ENCODE measurements at places on chromosomes 12 and 14. TPM values are rescaled to one million over a fixed set of nuclear protein-coding genes. Genes with fewer than 3 reads are reported as not detected.

- H3K4me1 ChIP-seq: no peaks in the 10 kb centered on the region
- no peak overlapping the region for H3K27ac ChIP-seq
- no peak overlapping the region for H3K4me3 ChIP-seq
- DNase-seq: no peak
Measured at GRCh38 chr12:21933656-21934055, 7.6 kb downstream of the ABCC9 start.

DNA sequence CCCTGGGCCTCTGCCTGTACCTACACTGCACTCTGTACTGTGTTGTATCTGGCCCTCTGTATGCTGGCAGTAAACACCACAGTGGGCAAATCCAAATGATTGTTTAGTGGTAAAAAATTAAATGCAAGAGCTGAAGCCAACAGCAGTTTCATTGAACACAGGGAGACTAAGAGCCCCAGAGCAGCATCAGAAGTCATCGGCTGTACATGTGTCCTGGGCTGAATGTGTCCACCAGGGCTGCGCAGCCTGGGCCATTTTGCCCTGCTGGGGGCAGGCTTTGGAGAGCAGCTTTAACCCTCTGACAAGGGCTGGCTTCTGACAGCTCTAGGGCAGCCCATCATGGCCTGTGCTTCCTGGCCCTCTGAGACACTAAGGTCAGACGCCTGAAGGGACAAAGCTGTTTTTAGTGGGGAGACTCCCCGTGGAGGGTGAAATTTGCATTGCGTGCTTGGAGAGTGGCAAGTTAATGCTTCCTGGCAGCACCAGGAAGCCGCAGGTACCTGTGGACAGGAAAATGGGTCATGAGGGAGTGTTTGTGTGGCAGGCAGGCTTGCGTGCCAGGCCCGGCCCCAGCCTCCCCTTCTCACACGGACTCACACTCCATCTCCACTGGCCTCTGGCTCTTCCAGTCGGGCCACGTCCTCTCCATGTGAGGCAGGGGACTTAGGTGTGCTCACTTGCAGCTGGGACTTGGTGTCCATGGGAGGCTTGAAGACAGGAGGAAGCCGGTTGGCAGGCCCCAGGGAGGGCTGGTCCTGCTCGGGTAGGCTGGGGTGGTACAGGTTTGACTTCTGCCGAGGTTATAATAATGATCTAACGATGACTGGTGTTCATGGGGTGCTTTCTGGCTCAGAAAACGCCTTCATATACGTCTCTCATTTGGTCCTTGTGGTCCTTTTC lies 150.1 kb downstream of the TSPAN9 start:
- no peak overlapping the region for H3K27ac ChIP-seq
- peaks cover 9% of the 10 kb centered on the region for H3K4me1 ChIP-seq
- H3K27me3 ChIP-seq: no peaks in the 10 kb centered on the region

GRCh38 chr12:71134405-71134804 lies 23.4 kb downstream of the TSPAN8 start:
- no peak overlapping the region for H3K27ac ChIP-seq
- H3K4me3 ChIP-seq: no peak overlapping the region
- no peaks in the 10 kb centered on the region for H3K36me3 ChIP-seq
- DNase-seq: no peak
- no peaks in the 10 kb centered on the region for H3K27me3 ChIP-seq

- H3K4me3 ChIP-seq: no peak overlapping the region
- H3K4me1 ChIP-seq: peaks cover 37% of the 10 kb centered on the region
- H3K27ac ChIP-seq: peak overlapping the region; percentile 62
- no peaks in the 10 kb centered on the region for H3K36me3 ChIP-seq
- DNase-seq: no peak
Measured at GRCh38 chr12:1054117-1054870, 63.3 kb downstream of the ERC1 start.

GRCh38 chr12:94186278-94187241 lies 38.2 kb downstream of the PLXNC1 start:
- H3K4me1 ChIP-seq: peaks cover 14% of the 10 kb centered on the region
- H3K4me3 ChIP-seq: peak overlapping the region; percentile 41
- DNase-seq: peak; percentile 56
- no peak overlapping the region for H3K27ac ChIP-seq

DNA sequence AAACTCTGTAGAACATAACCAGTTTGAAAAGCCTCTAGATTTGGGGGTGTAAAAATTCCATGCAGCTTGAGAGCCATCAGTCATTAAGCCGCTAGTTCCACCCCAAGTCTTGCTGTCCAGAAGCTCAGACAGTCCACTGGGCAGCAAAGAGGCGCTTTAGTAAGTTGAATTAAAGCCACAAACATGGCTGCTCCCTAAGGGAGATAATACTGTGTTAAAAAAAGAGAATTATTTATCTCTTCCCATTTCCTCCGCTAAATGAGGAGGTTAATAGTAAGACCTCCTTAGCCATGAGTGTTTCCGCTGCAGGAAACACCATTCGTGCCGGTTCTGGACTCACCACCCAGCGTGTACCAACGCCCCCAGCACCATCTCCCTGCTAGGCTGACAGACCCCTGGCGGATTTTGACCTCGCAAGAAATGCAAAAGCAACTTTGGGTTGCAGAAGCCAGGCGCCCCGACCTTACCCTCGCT lies 536 bp downstream of the TM7SF3 start:
- H3K27me3 ChIP-seq: no peaks in the 10 kb centered on the region
- H3K4me3 ChIP-seq: peak overlapping the region; percentile 80
- peaks cover 18% of the 10 kb centered on the region for H3K4me1 ChIP-seq
- H3K36me3 ChIP-seq: no peaks in the 10 kb centered on the region
- no peak for DNase-seq
- peak overlapping the region; percentile 93 for H3K27ac ChIP-seq

- DNase-seq: no peak
- no peaks in the 10 kb centered on the region for H3K36me3 ChIP-seq
- H3K27ac ChIP-seq: no peak overlapping the region
- no peaks in the 10 kb centered on the region for H3K4me1 ChIP-seq
- H3K27me3 ChIP-seq: no peaks in the 10 kb centered on the region
- H3K4me3 ChIP-seq: no peak overlapping the region
Measured at GRCh38 chr12:11981121-11981733, 89.5 kb upstream of the BCL2L14 start.

DNA sequence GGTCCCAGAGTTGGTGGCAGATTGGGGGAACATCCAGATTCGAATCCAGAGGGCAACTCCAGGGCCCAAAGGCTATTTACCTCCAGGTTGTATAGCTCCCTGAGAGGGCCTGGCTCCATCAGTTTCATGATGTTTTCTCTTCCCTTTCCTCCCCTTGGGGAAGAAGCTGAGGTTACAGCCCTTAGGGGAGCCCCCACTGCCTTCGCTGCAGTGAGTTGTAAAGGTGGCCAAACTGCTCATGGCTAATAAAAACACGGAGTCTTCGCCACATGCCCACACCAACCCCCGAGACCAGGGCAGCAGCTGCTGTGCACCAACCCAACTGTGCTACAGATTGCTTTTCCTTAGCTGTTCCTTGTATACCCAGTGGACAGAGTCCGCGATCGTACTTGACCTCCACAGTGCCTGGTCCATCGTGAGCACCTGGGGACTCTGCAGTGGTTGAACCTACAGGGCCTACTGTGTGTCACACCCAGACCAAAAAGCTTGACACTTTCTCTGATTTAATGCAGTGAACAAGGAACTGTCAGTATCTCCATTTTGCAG lies 20.9 kb downstream of the GALNT16 start:
- DNase-seq: no peak
- H3K4me1 ChIP-seq: no peaks in the 10 kb centered on the region
- H3K4me3 ChIP-seq: no peak overlapping the region
- no peaks in the 10 kb centered on the region for H3K27me3 ChIP-seq

DNA sequence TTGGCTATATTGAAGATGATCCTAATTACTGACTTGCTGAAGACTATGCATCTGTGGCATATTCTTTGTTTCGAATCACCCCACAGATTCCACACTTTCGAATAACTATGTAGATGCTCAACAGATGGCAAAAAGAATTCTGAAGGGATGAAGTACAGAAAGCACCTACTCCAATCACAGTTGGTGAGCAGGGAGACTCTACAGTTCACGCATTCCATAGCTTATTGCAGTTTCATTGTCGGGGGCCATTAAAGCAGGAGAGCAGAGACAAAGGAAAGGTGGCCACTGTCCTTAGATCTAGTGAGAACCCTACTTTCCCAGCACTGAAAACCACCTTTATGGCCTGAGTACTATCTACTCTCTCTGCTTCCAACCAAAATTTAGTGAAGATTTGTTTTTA lies 191.9 kb downstream of the STXBP6 start:
- no peak for DNase-seq
- H3K36me3 ChIP-seq: no peaks in the 10 kb centered on the region
- H3K27ac ChIP-seq: no peak overlapping the region
- H3K4me1 ChIP-seq: no peaks in the 10 kb centered on the region
- no peak overlapping the region for H3K4me3 ChIP-seq

DNA sequence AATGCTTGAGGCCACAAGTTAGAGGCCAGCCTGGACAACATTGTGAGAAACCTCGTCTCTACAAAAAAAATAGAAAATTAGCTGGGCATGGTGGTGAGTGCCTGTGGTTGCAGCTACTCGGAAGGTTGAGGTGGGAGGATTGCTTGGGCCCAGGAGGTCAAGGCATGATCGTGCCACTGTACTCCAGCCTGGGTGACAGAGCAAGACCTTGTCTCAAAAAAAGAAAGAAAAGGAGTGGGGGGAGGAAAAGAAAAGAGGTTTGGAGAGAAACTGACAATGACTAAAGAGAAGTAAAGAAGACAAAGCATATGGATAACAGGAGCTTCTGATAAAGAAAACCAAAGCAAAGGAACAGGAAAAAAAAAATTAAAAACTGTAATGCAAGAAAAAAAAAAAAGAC lies 37.4 kb upstream of the SELPLG start:
- no peak overlapping the region for H3K27ac ChIP-seq
- H3K27me3 ChIP-seq: no peaks in the 10 kb centered on the region
- peaks cover under 1% of the 10 kb centered on the region for H3K4me1 ChIP-seq
- H3K4me3 ChIP-seq: no peak overlapping the region

DNA sequence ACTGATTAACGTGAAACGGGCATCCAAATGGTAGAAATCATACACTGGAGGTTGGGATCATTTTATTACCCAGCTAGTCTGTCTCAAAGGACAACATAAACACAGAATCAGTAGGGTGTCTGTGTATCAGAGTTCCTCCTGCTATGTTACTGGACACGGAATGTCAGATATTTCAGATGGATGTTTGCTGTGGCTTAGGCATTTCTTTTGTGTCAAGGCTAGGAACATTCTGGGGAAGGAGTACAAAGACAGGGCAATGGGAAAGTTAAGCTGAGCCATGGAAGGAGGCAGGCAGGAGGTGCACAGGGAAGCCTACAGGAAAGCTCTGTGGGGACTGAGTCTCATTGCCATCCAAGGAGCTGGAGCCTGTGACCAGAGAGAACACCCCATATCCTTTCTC lies 254.6 kb downstream of the C12orf75 start:
- H3K4me1 ChIP-seq: no peaks in the 10 kb centered on the region
- no peaks in the 10 kb centered on the region for H3K27me3 ChIP-seq
- no peak overlapping the region for H3K4me3 ChIP-seq

GRCh38 chr12:53046655-53047220 lies 3.1 kb upstream of the TNS2 start:
- H3K4me3 ChIP-seq: peak overlapping the region; percentile 48
- no peaks in the 10 kb centered on the region for H3K27me3 ChIP-seq
- peaks cover 73% of the 10 kb centered on the region for H3K4me1 ChIP-seq
- H3K36me3 ChIP-seq: no peaks in the 10 kb centered on the region

GRCh38 chr14:70741482-70741881 lies 67.8 kb downstream of the MAP3K9 start:
- no peaks in the 10 kb centered on the region for H3K36me3 ChIP-seq
- DNase-seq: no peak
- no peaks in the 10 kb centered on the region for H3K27me3 ChIP-seq

DNA sequence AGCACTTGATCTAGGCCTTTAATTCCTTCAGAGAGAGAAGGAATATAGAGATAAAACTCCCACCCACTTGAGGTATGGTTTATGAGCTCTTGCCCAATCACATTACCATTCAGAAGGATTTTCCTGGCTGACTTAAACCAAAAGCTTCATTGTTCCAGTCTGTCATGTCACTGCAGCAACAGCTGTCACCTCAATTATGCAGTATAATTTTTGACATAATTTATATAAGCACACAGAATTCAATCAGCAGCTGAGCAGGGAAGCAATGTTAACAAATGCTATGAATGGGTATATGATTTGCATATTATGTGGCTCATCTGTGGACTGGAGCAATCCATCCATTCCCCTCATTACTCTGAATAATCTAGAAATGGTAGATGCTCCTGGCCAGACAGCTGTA lies 40.3 kb downstream of the CBX5 start:
- no peaks in the 10 kb centered on the region for H3K4me1 ChIP-seq
- H3K27ac ChIP-seq: no peak overlapping the region
- no peaks in the 10 kb centered on the region for H3K27me3 ChIP-seq
- no peaks in the 10 kb centered on the region for H3K36me3 ChIP-seq
- DNase-seq: no peak

GRCh38 chr14:67575684-67576083 lies 24.4 kb downstream of the PIGH start:
- H3K36me3 ChIP-seq: no peaks in the 10 kb centered on the region
- H3K4me3 ChIP-seq: no peak overlapping the region
- H3K27ac ChIP-seq: no peak overlapping the region
- no peaks in the 10 kb centered on the region for H3K4me1 ChIP-seq
- DNase-seq: no peak

GRCh38 chr12:6627616-6628015 lies 8.1 kb downstream of the LPAR5 start:
- no peaks in the 10 kb centered on the region for H3K36me3 ChIP-seq
- no peak overlapping the region for H3K27ac ChIP-seq
- DNase-seq: no peak
- peaks cover 15% of the 10 kb centered on the region for H3K4me1 ChIP-seq
- H3K4me3 ChIP-seq: no peak overlapping the region

DNA sequence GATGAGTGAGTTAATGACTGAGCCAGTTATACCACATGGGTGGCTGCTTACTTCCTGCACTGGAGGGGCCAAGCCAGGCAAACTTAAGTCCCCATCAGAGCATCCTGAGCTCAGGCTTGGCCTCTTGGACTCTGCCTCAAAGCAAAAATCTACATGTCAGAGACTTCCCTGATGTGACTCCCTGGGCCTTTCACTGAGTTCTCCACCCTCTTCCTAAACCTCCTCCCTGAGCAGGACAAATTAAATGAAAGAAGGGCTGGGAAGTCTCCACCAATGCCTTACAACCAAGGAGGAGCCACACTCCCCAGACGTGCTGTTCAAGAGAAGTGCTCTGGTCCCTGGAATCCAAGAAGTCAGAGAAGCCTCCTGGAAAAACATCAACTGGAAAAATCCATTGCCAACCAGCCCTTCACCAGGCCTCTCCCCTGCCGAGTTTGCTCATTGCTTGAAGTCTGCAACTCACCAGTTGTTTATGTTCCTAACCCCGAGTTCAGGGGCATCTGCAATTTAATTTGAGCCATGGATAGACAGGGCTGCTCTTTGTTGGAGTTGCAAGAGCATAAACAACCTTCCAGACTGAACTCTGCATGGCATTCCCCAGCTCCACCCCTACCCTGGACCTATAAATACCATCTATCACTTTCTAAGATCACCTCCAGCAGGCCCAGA lies 160.5 kb downstream of the ANO2 start:
- H3K4me1 ChIP-seq: no peaks in the 10 kb centered on the region
- H3K27ac ChIP-seq: no peak overlapping the region
- no peak for DNase-seq
- H3K4me3 ChIP-seq: no peak overlapping the region

GRCh38 chr12:3564861-3565260 lies 73.9 kb downstream of the PRMT8 start:
- H3K4me3 ChIP-seq: no peak overlapping the region
- H3K27ac ChIP-seq: no peak overlapping the region
- no peaks in the 10 kb centered on the region for H3K4me1 ChIP-seq
- no peaks in the 10 kb centered on the region for H3K27me3 ChIP-seq
- no peaks in the 10 kb centered on the region for H3K36me3 ChIP-seq

The TMPRSS12 gene
- not detected for total RNA-seq

The TAS2R43 gene
- total RNA-seq: 5.0 TPM

The FSCB gene
- total RNA-seq: 0.30 TPM

The ZNF385A gene
- 9.0 TPM for total RNA-seq

The ACSM4 gene
- total RNA-seq: not detected

The GALNT16 gene
- 11.7 TPM for total RNA-seq

The GPRC5D gene
- total RNA-seq: not detected

The PTPRQ gene
- total RNA-seq: 3.5 TPM

The TMEM119 gene
- total RNA-seq: 38.3 TPM

The LRFN5 gene
- 11.1 TPM for total RNA-seq

Measured in tibial nerve (tissue), 4 donors.